AG09319 (cell line): ENCODE measurements at places on chromosomes 1 and 21.

- DNase-seq = no peak
Measured at GRCh38 chr1:225602590-225603206, 50.2 kb downstream of the ENAH start.

GRCh38 chr1:181061891-181062835, 26.3 kb upstream of the IER5 start:
- DNase-seq = no peak

DNA sequence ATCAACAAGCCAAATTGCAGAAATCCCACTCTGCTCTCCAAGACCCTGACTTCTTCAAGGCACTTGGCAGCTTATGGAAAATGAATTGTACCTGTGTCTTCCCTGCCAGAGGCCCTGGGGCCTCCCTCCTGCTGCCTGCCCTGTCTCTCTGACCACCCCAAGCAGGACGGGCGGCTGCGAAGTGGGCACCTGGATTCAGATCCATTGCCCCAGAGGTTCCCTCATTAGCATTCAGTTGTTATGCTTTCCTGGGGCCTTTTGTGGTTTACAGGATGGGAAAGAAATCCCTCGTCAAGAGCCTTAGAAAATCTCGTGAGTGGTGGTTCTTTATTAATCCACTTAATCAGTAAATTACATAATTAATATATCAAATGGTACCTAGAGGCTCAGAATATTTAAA, 179.3 kb downstream of the TNR start:
- no peak for DNase-seq

DNA sequence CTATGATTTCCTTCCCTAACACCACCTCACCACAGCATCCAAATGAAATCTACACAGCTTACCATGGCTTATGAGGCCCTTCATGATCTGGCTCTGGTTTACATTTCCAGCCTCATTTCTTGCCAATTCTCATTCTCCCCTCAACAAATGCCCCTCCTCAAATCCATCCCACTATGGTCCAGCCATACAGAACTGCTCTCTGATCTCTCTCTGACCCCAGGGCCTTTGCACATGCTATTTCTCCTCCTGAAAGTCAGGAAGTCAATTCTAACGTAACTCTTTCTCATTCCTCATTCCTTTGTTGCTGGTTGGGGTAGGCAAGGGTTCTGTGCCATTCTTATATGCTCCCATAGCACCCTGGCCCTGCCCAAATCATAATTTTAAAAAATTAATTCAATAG, 120.0 kb downstream of the LRIG2 start:
- no peak for DNase-seq

GRCh38 chr1:10143961-10144485, 66.3 kb upstream of the KIF1B start:
- no peak for DNase-seq

DNA sequence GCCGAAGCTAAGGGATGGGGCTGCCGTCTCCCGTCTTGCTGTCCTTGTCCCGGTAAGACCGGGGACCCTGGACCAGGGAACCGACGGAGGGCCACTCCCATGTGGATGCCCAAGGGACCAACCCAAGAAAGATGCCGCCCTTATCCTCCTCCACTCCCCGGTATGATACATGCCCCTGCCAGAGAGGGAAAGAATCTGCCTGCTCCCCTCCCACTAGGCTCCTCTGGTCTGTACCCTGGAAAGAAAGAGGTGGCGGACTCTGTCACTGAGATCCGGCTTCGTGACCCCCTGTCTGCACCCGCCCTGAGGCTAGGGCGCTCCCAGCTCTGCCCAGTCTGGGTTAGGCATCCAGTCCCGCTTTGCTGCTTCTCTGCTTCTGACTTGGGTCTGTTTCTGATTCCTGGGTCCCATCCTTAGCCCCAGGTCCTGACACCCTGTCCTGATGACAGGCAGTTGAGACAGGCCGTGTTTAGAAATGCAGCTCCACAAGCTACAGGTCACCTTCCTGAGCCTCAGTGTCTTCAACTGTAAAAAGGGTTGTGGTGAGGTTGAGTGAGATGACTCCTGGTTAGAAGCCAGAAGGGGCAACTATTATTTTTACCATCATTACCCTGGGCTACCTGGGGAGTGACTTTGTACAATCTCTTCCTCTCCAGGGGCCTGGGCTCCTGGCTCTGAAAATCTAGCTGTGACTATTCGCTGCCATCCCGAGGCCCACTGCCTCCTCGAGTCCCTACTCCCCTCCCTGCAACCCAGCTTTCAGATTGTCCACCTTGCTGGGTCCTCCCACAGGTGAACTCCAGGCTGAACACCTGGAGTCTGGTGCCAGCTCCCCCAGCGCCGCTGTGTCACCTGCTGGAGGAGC, 3.7 kb downstream of the MATN1 start:
- DNase-seq = no peak

DNA sequence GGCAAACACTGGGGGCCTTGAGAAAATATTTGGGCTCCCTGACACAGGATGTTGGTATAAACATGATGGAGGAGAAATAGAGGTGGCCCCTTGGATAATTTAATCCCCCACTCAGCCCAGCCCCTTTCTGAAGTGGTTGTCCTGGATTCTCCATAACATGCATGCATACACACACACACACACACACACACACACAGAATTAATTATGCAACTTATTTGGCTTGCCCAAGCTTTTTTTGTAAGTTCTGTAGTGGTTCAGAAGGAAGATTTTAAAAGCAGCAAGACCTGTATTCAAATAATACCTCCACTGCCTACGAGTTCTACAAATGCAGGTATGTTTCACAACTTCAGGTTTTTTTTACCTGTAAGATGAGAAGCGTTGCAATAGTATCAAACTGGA, 15.0 kb downstream of the ATF3 start:
- DNase-seq = no peak

GRCh38 chr1:29639741-29640427, 403.6 kb downstream of the PTPRU start:
- no peak for DNase-seq

GRCh38 chr1:91053630-91054029, 31.8 kb upstream of the ZNF644 start:
- no peak for DNase-seq

DNA sequence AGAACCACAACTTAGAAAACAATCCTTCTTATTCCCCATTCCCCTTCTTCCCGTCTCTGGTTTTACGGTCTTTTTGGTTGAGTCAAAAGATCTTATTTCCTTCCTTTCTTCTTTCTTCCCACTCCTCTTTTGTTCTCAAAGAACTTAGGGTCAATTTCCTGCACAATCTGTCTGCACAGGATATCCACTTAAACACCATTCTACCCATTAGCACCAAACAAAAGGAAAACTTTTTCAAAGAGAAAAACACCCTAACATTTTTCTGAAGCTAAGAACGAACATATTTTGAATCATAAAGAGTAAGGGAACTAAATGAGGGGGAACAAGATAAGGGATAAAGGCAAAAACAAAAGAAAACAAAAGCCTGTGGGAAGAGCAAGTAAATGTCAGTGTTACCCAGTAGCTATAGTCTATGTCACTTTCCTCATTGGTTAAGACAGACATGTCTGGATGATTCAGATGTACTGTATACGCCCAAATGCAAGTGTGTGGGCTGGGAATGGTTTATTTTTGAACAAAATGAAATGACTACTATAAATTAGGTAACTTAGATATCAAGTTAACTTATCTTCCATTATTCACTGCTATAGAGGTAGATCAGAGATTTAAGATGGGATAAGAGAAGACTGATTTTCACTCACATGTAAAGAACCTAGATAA, 59.9 kb downstream of the TOR3A start:
- no peak for DNase-seq

DNA sequence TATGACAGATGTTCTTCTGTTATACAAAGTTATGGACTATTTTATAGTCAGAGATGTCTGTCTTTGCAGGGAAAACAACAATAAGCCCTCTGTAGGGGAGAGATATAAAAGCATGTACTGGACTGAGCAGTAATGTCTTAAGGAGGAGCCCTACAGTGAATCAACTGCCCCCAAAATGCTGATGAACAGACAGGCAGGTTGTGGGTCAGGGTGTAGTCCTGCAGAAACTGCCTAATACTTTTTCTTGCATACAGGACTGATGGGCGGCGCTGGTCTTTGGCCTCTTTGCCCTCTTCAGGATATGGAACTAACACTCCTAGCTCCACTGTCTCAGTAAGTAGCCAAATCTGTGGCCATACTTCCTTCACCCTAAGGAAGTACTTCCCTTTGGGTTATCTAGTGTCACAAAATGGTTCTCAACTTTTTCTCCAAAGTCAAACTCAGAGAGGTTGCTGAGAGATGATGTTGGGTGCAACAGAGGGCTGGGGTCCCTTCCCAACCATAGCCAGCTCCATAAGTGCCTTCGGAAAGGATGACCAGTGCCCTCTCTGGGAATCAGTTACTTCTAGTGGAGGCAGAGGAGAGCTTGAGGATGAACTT, 129.8 kb downstream of the PIK3R3 start:
- no peak for DNase-seq

DNA sequence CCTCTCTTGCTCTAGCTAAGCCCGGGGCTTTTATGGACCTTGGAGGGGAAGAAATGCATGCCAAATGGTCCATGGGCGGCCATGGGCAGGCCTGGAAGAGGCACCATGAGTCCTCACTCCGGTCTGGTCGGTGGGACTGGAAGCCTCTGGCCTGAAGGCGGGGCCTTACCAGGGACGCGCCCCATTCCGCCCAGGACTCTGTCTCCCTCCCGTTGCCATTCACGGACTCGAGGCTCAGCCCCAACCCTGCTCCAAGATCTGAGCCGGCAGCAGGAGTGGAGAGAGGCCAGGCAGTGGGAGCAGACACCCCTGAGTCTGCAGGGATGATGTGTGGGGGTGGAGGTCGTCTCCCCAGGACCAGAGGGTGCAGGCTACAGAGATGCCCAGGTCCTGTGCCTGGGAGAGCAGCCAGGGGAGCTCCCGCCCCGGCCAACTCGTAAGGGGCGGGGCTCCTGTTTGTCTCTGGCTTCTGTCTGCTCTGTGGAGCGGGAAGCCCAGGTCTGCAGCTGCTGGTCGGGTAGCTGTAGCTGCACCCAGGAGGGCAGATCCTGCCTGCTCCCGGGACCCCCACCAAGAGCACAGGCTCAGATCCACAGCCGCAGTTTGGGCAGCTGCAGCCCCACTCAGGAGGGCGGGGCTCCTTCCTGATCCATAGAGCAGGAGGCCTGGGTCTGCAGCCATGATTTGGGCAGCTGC, 8.3 kb upstream of the KANK4 start:
- DNase-seq = no peak

- DNase-seq = no peak
Measured at GRCh38 chr1:93732514-93732913, 50.9 kb upstream of the BCAR3 start.

DNA sequence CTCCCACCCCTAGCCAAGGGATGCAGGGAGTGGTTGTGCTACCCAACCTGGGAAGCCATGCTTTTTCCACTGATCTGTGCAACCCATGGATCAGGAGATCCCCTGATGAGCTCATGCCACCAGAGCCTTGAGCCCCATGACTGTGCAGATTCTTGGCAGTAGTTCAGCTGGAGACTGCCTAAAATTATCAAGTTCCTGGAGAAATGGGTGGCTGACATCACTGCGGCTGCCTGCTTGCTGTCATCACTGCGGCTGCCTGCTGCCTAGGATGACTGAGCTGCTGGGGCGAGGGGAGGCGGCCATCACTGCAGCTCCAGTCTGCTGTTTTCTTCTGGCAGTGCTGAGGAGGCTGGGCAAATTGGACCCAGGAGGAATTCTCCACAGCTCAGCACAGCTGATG, 159.2 kb downstream of the AGBL4 start:
- DNase-seq = no peak

DNA sequence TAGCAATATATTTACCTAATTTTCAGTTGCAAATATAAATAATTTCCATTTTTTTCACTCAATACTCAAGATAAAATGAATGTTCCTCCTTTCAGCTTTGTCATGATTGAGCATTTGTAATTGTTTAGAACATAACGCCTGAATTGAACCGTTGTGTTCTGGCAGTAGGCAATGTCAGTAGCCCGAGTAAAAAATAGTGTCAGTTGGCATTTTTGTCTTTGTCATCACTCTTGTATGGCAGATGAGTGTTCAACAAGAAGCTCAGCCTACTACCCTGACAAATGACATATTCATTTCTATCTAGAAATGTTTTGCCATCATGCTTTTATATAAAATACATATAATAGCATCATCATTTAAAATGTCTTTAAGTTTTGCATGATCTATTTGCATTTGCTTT, 691.4 kb upstream of the NCAM2 start:
- no peak for DNase-seq
